IMR-90 (cell line): ENCODE measurements at places on chromosomes 6 and 20. TPM values are rescaled to one million over a fixed set of nuclear protein-coding genes. Genes with fewer than 3 reads are reported as not detected.

DNA sequence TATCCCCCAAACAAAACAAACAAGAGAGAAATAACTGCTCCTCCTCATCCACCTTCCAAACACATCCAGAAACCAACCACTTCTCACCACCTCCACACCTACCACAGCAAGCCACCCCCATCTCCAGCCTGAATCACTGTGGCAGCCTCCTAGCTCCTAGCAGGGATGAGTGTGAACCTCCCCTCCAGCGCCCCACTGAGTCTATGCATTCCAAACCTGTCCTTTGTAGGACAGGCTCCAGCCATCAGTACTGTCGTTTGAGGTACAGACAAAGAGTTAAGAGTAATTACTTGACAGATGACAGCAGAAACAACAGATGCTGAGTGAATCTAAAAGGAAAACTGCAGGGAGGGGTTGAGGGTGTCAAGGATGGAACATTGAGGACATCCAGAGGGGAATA, 2.4 kb downstream of the METTL24 start:
- DNase-seq, result no peak

The ABHD16B gene
- total RNA-seq, result not detected in 2 replicates

DNA sequence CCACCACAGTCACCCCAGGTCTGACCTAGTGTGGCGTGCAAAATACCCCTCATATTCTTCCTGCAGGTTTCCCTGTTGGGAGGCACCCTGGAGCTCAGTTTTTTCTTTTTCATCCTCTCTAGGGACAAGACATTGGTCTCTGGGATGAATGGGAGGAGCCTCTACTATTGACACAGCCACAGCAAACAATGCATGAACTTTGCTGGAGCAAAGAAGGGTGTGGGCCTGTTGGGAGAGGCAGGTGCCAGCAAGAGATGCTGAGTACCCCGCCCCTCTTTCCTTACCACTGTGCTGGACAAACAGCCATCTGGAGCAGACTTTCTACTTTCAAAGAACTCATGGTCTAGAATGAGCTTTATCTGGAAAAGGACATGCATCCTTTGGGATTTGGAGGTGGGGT, 10.1 kb downstream of the TGM3 start:
- DNase-seq, result no peak

The SMIM8 gene
- total RNA-seq, result 3.6 and 5.3 TPM in 2 replicates

- no peak for DNase-seq
Observed at GRCh38 chr20:14544688-14545087, 207.3 kb upstream of the FLRT3 start.

- DNase-seq, result no peak
Observed at GRCh38 chr6:1593958-1594314, 15.8 kb upstream of the FOXC1 start.

DNA sequence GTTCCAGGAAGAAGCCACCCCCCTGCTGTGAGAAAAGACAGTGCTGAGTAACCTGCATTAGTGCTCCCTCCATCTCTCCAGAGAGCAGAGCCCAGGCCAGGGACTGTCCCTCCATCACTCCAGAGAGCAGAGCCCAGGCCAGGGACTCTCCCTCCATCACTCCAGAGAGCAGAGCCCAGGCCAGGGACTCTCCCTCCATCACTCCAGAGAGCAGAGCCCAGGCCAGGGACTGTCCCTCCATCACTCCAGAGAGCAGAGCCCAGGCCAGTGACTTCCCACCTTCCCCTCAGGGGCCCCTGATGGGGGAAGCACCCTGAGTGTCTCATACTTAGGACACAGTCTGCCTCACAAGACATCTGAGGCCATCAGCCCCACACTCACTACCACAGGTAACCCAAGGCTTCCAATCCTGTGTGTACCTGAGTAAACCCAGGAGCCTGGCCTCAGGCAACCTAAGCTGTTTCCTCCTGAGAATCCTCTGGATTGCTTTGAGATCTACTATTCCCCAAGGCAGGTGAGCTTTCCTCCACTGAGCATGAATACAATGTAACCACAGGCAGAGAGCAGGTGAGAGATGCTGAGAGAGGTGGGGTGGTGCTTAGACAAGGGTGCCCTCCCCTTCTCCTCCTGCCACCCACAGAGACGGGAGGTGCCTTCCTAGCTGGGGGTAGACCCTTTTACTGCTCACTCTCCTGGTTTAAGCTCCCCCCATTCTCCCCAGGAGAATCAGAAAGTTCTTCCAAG, 4.9 kb downstream of the TBXT start:
- no peak for DNase-seq

- peak; percentile 27 for DNase-seq
Observed at GRCh38 chr6:20564269-20564668, 30.0 kb downstream of the CDKAL1 start.

GRCh38 chr6:79071547-79071946, 6.5 kb downstream of the PHIP start:
- DNase-seq, result no peak

DNA sequence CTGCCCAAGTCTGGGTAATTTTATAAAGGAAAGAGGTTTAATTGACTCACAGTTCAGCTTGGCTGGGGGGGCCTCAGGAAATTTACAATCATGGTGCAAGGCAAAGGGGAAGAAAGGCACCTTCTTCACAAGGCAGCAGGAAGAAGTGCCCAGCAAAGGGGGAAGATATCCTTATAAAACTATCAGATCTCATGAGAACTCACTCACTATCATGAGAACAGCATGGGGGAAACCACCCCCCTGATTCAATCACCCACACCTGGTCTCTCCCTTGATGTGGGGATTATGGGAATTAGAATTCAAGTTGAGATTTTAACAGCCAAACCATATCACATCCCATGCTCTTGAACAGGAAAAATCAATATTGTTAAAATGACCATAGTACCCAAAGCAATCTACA, 215.2 kb upstream of the TAB2 start:
- DNase-seq, result no peak

DNA sequence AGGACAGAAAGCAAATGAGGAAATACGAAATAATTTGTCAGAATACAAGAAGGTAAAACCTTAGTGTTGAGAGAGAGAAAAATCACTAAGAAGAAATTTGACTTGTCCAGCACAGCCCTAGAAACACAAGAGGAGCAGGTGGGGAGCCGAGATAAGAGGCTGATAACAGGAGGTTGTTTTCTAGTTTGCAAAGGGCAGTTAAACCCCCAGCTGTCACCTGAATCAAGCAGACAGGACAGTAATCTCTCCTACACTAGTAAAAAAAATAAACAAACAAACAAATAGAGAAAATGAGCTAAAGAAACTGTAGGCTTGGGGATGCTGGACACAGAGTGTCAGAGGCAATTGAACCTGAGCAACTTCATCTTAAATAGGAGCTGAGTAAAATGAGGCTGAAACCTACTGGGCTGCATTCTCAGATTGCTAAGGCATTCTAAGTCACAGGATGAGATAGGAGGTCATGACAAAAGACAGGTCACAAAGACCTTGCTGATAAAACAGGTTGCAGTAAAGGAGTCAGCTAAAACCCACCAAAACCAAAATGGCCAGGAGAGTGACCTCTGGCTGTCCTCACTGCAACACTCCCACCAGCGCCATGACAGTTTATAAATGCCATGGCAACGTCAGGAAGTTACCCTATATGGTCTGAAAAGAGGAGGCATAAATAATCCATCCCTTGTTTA, 40.4 kb downstream of the FAM184A start:
- DNase-seq, result no peak

DNA sequence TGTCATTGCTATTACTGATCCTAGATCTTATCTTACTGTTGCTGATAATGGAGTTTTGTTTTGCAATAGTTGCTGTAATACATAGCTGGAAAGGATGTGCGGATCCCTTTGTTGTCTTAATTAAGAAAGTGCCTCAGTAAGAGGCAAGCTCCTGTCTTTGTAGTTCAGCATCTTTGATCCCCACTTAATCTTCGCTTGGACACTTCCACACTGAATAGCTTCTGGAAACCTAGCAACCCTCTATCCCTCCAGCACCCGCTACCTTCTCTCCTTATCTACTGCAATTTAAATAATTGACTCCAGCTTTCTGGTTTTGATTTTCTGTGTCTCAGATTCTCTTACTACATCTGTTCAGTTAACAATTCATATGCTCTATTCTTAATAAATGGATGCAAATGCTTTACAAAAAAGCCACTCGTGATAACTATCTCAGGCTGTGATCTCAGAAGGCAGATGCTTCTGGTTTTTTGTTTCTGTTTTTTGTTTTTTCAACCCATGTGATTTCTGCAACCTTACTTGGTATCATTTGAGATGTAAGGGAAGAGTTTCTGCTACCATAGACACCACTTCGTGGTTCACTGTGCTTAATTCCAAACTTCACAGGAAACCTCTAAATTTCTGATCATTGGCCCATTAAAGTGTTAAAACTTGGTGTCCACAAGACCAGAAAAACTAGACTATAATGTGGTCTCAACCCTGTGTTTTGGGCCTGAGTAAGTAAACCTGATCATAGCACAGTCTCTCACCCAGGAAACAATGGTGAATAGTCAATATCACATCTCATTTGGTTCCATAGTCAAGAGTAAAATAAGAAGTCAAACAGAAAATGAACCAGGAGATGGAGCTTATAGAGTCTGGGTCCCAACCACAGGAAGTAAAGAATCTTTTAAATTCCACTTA, 352.1 kb upstream of the SOX4 start:
- no peak for DNase-seq

GRCh38 chr20:10219452-10219791, 792 bp downstream of the SNAP25 start:
- DNase-seq, result peak; percentile 53

- DNase-seq, result no peak
Observed at GRCh38 chr6:11362564-11362963, 130.1 kb upstream of the NEDD9 start.

DNA sequence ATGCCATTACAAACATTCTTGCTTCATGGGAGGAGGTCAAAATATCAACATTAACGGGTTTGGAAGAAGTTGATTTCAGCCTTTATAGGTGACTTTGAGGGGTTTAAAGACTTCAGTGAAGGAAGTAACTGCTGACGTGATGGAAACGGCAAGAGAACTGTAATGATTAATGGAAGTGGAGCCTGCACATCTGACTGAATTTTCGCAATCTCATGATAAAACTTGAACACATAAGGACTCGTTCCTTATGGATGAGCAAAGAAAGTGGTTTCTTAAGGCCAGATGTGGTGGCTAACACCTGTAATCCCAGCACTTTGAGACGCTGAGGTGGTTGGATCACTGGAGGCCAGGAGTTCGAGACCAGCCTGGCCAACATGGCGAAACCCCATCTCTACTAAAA, 226.1 kb downstream of the BCAS1 start:
- no peak for DNase-seq

DNA sequence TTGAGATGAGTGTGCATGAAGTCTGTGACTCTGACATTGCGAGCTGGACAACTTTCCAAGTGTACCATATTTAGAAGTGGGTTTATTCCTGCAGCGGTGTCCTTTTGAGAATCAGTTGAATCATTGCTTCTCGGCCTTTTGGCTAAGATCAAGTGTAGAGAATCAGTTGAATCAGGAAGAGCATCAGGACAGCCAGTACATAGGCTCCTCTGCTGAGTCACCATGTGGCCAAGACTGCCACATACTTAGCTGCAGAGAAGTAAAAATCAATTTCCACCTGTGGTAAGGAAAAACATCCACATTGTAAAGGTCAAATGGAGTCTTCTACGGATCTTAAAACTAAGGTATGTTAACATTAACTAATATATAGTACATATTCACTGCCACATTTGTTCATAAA, 428.4 kb upstream of the MARCKS start:
- DNase-seq, result peak; percentile 45

DNA sequence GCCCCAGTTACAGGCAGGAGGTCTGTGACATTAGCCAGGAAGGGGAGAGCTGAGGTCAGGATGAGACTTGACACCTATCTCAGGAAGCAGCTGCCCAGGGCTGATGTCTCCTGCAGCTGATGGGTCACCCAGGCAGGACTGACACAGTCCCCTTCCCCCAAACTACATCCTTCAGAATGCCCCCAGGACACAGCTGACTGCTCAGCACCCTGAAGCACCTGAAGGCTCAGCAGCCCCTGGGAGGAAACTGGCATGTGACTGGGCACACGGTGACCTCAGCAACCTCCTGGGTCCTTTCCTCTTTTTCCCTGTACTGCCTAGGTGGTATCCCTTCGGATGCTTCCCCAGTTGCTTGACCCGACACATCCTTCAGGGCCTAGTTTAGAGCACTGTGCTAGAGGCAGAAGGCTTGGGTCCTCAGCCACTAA, 1.9 kb downstream of the SDC4 start:
- no peak for DNase-seq

DNA sequence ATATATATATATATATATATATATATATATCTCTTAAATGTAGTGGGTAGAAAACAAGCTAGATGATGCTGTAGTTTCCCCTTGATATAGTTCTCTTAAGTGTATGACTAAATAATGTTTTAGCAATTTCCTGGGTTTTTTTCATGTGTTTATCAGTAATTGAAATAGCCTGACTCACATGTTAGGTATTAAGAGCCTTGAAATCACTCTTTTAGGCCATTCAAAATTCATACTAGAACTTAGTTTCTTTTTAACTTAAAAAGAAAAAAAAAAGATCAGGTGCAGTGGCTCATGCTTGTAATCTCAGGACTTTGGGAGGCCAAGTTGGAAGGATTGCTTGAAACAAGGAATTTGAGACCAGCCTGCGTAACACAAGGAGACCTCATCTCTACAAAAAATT, 44.1 kb downstream of the NKX2-4 start:
- peak; percentile 78 for DNase-seq

The MYBL2 gene
- total RNA-seq, result 21.7 and 23.1 TPM in 2 replicates

GRCh38 chr6:31799781-31800180, 4.2 kb upstream of the VARS1 start:
- DNase-seq, result no peak

- DNase-seq, result no peak
Observed at GRCh38 chr6:35365594-35366203, 23.3 kb downstream of the PPARD start.

GRCh38 chr6:51398064-51398705, 579.5 kb downstream of the TFAP2B start:
- DNase-seq, result no peak

- no peak for DNase-seq
Observed at GRCh38 chr6:112846681-112847080, 499.6 kb downstream of the RFPL4B start.

DNA sequence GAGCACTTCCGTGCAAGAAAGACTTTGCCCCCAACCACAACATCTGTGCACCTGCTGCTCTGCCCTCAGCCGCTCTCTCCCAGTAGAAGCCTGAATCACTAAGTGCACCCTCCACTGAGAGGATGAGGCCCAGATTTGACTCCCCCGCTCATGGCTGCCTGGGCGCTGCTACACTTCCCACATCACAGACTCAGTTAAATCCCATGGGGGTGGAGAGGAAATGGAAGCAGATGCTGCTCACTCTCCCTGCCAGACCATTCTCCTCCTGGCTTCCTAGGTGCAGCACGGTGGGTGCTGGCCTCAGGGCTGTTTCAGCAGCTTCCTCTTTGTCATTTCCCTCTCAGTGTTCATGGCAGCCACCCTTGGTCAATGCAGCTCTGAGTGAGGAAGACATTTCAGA, 4.8 kb downstream of the CST5 start:
- DNase-seq, result no peak
